ENCODE measurements at places on chromosomes 4 and X. TPM values are rescaled to one million over a fixed set of nuclear protein-coding genes. Genes with fewer than 3 reads are reported as not detected.

FHIP1A gene
- 0.86 TPM for total RNA-seq

AFF2 gene
- total RNA-seq = 0.89 TPM

GRCh38 chr4:13605330-13605729 lies 22.2 kb downstream of the BOD1L1 start:
- DNase-seq = no peak

DNA sequence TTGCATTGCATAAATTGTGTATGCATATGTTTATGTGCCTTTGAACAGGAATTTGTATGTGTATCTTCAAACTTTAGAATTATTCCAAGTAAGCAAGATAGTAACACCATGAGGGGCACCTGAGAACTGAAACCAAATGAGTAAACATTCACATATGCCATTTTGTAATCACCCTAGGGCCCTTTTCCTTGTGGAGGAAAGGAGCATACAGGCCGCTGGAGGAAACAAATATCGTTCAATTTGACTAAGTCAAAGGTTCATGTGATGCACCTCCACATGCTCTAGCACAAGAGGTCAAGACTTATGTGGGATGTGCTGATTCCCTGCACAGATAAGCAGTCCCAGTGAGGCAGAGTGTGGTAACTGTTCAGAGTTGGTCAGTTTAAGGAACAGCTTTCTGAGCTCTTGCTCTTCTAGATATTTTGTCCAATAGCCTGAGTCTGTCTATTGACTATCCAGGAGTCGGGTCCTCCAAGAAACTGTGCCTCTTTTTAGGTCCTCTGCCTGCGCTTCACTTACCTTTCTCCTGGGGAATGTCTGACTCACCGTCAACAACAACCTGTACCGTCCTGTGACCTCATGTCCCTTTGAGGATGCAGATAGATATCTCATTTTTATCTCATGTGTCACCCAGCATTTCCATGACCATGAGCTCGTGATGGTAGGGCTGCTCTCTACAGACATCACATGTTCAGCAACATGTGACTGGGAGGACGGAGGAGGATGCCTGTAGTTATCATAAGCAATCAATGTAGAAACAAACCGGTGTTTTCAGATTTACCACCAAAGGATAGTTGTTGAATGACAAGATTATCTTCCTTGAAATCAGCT lies 196.9 kb downstream of the NWD2 start:
- no peak for DNase-seq

GRCh38 chrX:50206753-50207152 lies 2.2 kb downstream of the CCNB3 start:
- no peak for DNase-seq

DNA sequence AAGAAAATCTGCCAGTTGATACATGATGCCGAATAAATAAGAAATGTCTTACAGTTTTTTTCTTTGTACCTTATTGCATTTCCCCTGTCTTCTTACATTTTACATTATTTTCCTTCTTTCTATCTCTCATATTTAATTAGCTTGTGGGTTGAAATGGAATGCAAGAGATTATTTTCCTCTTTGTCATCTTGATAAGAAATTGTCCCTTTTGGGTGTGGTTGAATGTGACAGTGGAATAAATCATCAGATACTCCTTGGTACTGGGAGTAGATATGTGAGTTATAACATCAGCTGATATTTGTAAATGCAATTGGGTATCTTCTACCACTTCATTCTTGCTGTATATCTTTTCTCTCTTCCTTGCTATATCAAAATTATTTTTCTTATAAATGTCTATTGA lies 997.4 kb downstream of the RAPGEF2 start:
- no peak for DNase-seq

- DNase-seq = no peak
Measured at GRCh38 chrX:140697618-140698017, 11.9 kb upstream of the LINC00632 start.

GRCh38 chr4:184940500-184940899 lies 77.8 kb upstream of the HELT start:
- DNase-seq = peak; percentile 34

GRCh38 chrX:40202456-40202855 lies 104.7 kb upstream of the BCOR start:
- DNase-seq = no peak

GRCh38 chr4:48945981-48946380 lies 39.4 kb upstream of the OCIAD2 start:
- no peak for DNase-seq

DNA sequence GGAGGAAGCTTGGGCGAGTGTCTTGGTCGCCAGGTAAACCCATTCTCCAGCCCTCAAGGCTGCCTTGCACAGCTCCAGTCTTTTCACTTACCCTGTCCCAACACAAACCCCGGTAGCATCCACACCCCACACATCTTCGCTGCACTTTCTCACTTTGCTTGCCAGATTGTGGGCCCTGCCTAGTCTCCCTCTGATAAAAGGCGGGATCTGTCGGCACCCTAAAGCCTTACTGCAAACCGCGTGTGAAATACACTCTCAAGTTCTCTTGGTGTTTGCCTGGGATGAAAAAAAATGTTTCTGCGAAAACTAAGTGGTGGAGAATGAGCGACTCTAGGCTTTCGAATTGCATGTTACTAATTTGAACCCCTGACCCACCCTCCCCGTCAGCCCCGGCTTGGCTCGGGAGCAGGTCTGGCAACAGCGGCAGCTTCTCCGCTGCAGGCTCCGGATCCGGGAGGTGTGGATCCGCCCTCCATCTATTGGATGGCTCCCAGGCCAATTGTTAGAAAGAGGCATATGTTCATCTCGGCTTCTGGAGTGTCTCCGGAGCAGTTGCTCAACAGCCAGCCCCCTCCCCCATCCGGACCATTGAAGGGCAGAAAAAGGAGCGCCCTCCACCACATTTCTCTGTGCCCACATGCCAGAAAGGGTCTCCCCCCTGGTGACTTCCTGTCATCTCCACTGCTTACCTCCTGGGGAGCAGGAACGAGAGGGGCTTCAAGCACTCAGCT lies 3.0 kb upstream of the CITED1 start:
- DNase-seq = peak; percentile 83

DNA sequence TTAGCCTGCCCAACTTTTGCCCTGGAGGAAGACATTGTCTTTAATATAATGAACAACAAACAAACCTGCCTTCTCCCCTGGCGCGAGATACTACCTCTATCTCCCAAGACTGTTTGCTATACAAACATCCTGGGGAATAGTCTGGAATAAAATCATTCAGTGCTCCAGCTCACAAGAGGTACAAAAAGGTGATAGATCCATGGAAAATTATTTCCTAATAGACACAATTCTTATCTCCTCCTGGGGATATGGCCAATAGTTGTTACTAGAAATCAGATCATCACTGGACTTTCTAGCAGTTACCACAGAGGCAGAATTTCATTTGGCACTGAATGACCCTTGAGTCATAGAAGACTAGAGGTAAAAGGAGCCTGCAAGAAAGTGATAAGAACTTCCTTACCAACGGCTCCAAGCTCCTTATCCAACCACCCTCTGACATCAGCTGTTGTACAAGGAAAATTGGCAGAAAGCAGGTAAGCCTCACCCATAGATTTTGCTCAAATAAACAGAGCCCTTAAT lies 38.1 kb downstream of the MID1 start:
- DNase-seq = no peak

- no peak for DNase-seq
Measured at GRCh38 chr4:22488106-22488505, 27.8 kb downstream of the ADGRA3 start.

- no peak for DNase-seq
Measured at GRCh38 chr4:88737307-88737941, 39.8 kb upstream of the NAP1L5 start.

- DNase-seq = peak; percentile 68
Measured at GRCh38 chr4:2101346-2102044, 42.4 kb downstream of the NAT8L start.

GRCh38 chr4:20506827-20507226 lies 193.4 kb upstream of the PACRGL start:
- DNase-seq = no peak

DNA sequence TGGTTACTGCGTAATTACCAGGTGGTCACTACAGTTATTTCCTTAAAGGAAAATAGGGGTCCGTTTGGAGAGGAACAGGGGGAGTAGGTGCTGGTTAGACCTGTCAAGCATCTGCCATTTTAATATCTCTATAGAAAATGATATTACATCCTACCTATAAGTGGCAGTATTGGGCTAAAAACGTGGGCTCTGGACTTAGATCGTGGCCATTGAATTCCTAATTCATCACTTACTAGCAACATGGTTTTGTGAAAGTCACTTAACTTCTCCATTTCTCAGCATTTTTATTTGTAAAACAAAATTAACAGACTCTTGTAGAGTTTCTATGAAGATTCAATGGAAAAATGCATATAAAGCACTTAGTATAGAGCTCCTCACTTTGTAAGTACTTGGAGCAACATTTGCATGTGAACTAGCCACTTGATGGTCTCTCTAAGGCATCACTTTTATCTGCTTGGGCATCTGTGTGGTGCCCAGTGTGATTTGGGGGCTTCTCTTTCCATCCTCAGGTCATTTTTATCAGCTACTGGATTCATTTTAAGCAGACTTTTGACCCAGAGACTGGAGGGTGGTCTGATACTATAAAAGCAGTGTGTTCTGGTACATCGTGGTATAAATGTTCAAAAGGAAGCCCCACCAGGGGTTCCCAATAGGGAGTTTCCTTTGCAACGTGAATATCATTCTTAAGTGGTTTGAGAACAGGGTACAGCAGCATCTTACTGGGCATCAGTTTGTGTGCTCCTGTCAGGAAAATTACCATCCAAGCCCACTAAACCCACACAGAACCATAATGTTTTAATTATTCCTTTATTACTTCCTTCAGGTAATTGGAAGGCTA lies 42.7 kb upstream of the RASSF6 start:
- no peak for DNase-seq

FGF13 gene
- total RNA-seq = not detected

STS gene
- 13.3 TPM for total RNA-seq

DNA sequence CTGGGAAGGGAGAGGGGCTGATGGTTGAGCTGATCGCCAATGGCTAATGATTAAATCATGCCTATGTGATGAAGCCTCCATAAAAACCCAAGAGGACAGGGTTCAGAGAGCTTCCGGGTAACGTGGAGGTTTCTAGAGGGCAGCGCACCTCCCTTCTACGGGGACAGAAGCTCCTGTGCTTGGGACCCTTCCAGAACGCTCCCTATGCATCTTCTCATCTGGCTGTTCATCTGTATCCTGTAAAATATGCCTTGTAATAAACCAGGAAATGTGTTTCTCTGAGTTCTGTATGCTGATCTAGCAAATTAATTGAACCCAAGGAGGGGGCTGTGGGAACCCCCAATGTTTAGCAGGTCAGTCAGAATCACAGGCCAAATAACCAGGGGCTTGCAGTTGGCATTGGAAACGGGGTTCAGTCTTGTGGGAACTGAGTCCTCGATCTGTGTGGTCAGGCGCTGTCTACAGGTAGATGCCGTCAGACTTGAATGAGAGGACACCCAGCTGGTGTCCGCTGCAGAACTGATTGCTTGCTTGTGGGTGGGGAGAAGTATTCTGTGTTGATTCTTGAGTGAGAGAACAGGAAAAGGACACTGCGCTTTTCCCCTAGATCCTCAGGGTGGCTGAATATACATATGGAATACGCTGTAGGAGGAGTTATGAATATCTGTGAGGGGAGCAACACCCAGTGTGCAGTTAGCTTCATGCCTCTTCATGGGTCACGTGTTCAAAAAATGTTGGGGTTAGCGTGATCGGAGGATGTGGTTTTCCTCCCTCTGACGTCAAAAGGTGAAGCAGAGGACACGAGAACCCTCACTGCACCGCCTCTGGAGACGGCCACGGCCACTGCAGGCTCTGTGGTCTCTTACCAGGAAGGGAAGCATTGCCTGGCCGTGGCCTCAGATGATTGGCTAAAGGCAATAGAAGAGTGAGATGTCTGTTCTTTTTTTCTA lies 29.2 kb downstream of the HTT-AS start:
- no peak for DNase-seq

DNA sequence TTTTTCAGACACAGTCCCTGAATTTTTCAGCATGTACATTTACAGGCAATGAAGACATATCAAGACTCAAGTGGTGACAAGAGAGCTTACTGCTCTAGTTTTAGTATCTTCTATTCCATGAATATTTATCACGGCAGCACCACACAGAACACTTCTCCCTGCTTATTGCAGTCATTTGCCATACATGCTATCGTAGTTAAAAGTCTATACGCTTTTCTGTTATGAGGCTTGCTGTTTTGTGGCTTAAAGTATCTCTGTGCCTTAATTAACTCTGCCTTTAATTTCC lies 65.4 kb upstream of the GK2 start:
- DNase-seq = no peak

GRCh38 chrX:47577424-47577823 lies 4.8 kb upstream of the TIMP1 start:
- peak; percentile 73 for DNase-seq

TKTL2 gene
- total RNA-seq = not detected

GRCh38 chrX:46959985-46960700 lies 47.9 kb downstream of the JADE3 start:
- no peak for DNase-seq

GRCh38 chrX:118588715-118589114 lies 93.1 kb downstream of the DOCK11 start:
- no peak for DNase-seq

TMPRSS11B gene
- total RNA-seq = not detected

- peak; percentile 62 for DNase-seq
Measured at GRCh38 chrX:614136-614535, 16.5 kb upstream of the SHOX start.

EDNRA gene
- total RNA-seq = 181 TPM

- DNase-seq = no peak
Measured at GRCh38 chr4:128570387-128570975, 239.0 kb upstream of the JADE1 start.

XAGE1B gene
- not detected for total RNA-seq

CXCL5 gene
- 0.18 TPM for total RNA-seq

- no peak for DNase-seq
Measured at GRCh38 chrX:151902813-151903591, 9.7 kb upstream of the MAGEA4 start.

DNA sequence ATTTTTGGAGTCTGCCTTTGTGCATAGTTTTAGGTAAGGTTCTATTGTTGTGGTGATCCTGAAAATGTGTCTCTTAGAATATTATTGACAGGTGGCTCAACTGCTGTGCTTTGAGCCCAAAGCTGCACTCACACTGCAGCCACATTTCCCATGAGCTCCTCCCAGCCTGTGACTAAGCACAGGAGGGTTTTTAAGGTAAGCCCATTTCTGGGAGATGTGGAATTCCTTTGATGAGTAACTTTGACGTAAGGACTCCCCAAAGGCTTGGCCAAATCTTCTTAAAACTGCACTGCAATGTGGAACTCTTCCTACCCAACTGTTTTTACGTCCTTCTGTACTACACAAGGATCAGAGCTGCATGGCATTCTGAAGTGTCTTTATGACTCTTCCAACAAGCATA lies 20.0 kb upstream of the TMPRSS11A start:
- no peak for DNase-seq

DNA sequence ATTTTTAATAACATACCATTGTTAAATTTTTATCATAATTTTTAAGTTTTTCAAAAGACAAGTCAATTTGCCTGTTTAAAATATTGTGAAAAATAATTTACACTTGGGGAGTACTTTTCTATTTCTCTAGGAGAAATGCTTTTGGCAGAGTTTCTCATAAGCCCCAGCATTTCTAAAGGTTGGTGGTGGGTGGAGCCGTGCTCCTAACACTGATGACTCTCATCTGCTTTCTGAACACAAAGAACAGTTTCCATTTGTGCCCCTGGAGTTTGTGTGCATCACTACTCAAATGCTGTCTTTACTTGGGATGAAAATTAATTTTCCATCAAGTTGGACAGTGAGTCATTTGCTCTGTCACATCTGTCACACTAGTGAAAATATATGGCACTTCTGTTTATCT lies 57.6 kb downstream of the TNIP2 start:
- DNase-seq = no peak

GRCh38 chr4:73732759-73733431 lies 7.5 kb upstream of the CXCL8 start:
- no peak for DNase-seq
